ENCODE measurements at places on chromosomes 3 and 15.

GRCh38 chr3:16795581-16795980 lies 89.2 kb upstream of the PLCL2 start:
- DNase-seq: no peak

- no peak for DNase-seq
These were observed 888 bp downstream of the TMOD3 start for GRCh38 chr15:51830276-51830806.

DNA sequence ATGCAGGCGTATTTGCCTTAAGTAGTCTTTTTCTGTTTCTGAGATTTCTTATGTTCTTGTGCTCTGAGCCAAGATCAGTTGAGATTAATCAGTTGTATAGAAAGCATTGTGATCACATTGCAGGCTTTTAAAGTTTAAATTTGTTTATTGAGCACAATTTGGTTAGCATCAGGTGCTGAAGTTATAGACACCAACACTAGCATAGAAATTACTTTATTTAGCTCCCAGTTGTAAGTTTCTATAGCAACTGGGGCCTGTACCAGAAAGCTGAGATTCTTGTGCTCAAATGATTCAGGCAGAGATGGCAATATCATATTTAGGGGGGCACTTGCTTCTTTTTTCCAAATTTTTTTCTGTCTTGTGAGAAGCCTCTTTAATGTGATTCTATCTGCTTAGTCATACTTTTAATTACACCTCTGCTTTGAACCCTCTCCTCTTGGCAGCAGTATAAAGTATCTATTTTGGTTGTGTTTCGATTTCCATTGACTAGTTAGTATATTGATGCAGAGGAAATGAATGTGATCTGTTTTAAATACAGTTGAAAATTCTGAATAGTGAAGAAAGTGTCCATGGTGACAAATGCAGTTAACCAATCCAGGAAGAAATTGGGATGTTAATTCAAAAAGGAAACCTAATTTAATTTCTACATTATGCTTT lies 241.7 kb upstream of the GBE1 start:
- DNase-seq: no peak

- DNase-seq: no peak
These were observed 168.5 kb downstream of the FAM43A start for GRCh38 chr3:194854206-194854605.

DNA sequence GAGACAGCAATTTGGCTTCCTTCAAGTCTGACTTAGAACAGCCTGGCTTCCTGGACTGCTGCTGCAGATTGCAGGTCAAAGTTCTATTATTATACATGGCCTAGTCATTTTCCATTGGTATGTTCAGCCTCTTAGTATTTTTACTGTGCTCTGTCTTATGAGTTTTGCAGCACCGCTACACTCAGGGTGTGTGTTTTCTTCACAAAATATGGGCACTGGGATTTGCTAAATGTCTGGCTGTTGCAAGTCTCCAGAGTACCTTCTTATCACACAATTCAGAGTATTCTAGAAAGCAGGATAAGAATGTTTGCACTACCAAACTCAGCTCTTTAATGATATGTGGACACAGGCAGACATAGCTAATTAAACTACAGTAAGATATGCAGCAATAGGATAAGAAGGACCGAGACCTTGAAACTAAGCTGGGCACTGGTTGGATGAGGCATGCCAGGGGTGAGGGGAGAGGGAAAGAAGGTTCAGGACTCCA lies 203.0 kb upstream of the PDZRN3 start:
- DNase-seq: no peak

All from activated T-helper 1 cell treated with Interleukin-2 at 50 U/mL for 16 hours (primary cell).